ENCODE measurements at places on chromosomes 6 and 20. TPM values are rescaled to one million over a fixed set of nuclear protein-coding genes. Genes with fewer than 3 reads are reported as not detected.

NKAIN2 gene
- 3.1 TPM for total RNA-seq

SLC22A16 gene
- total RNA-seq = 1.0 TPM

WFDC2 gene
- not detected for total RNA-seq

MUC21 gene
- not detected for total RNA-seq

ANKEF1 gene
- 1.0 TPM for total RNA-seq

TUBB1 gene
- 1.0 TPM for total RNA-seq
